ENCODE measurements at places on chromosomes 2 and 18. TPM values are rescaled to one million over a fixed set of nuclear protein-coding genes. Genes with fewer than 3 reads are reported as not detected.

- no peak overlapping the region for H3K27ac ChIP-seq
- H3K4me1 ChIP-seq, result no peaks in the 10 kb centered on the region
- H3K27me3 ChIP-seq, result no peaks in the 10 kb centered on the region
These were observed 899.3 kb downstream of the TRIB2 start for GRCh38 chr2:13616059-13616458.

DNA sequence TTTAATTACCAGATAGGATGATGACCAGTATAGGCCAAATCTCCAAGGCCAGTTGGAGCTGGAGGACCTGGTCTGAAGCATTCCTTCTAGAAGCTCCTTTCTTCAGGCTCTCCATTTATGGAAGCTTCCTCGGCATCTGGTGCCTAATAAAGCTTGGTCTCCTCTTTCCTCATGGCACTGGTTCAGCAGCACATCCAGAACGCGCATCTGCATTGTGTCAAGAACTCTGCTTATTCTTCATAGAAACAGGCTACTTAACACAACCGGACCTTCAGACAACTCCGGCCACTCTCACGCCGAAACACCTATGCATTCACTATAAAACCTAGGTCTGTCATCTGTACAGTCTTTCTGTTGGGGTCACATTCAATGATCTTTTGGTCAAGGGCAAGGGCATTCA is 99.8 kb downstream of the COL6A3 start:
- peak overlapping the region; percentile 90 for H3K27ac ChIP-seq
- no peak for DNase-seq
- no peaks in the 10 kb centered on the region for H3K27me3 ChIP-seq

GRCh38 chr2:192195548-192196418 is 1.1 kb upstream of the TMEFF2 start:
- H3K4me1 ChIP-seq, result peaks cover 13% of the 10 kb centered on the region
- peak; percentile 16 for DNase-seq
- H3K36me3 ChIP-seq, result no peaks in the 10 kb centered on the region
- H3K4me3 ChIP-seq, result peak overlapping the region; percentile 80
- H3K27me3 ChIP-seq, result peaks cover 24% of the 10 kb centered on the region

GRCh38 chr2:102843764-102844443 is 82.1 kb downstream of the TMEM182 start:
- H3K4me3 ChIP-seq, result no peak overlapping the region
- H3K27me3 ChIP-seq, result no peaks in the 10 kb centered on the region
- no peak overlapping the region for H3K27ac ChIP-seq
- peaks cover 4% of the 10 kb centered on the region for H3K4me1 ChIP-seq

- H3K27me3 ChIP-seq, result no peaks in the 10 kb centered on the region
- peaks cover 15% of the 10 kb centered on the region for H3K4me1 ChIP-seq
- DNase-seq, result peak; percentile 14
- peak overlapping the region; percentile 16 for H3K4me3 ChIP-seq
- no peaks in the 10 kb centered on the region for H3K36me3 ChIP-seq
- peak overlapping the region; percentile 90 for H3K27ac ChIP-seq
These were observed 12.3 kb upstream of the CNGA3 start for GRCh38 chr2:98333922-98334321.

- no peaks in the 10 kb centered on the region for H3K4me1 ChIP-seq
- H3K4me3 ChIP-seq, result no peak overlapping the region
- H3K27ac ChIP-seq, result no peak overlapping the region
- DNase-seq, result no peak
- H3K36me3 ChIP-seq, result no peaks in the 10 kb centered on the region
These were observed 40.5 kb downstream of the SPHKAP start for GRCh38 chr2:228140934-228141528.

- no peaks in the 10 kb centered on the region for H3K4me1 ChIP-seq
- H3K36me3 ChIP-seq, result no peaks in the 10 kb centered on the region
- H3K4me3 ChIP-seq, result no peak overlapping the region
These were observed 222.5 kb downstream of the PMAIP1 start for GRCh38 chr18:60122339-60122738.

DNA sequence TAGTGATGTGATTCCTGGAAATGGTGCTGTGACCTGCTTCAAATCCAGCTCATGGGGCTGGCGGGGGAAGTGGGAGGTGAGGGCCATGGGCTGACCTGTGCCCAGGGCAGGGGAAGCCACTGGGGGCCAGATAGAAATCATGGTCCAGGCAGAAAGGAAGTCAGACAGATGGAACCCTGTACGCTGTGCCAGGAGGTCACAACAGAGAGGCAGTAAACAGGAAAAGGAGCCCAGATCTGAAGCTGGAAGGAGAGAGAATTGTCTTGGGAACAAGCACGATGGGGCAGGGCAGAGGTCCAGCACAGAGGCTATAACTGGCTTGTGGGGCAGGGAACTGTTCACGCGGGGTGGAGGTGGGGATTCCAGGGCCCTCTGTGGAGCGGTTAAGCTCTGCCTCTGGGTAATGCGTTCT is 76.0 kb downstream of the RNF144A start:
- no peaks in the 10 kb centered on the region for H3K36me3 ChIP-seq
- no peak overlapping the region for H3K27ac ChIP-seq
- H3K4me1 ChIP-seq, result no peaks in the 10 kb centered on the region
- no peaks in the 10 kb centered on the region for H3K27me3 ChIP-seq

GRCh38 chr18:76572518-76573247 is 77.6 kb upstream of the ZNF516 start:
- DNase-seq, result no peak
- H3K36me3 ChIP-seq, result no peaks in the 10 kb centered on the region
- peaks cover under 1% of the 10 kb centered on the region for H3K27me3 ChIP-seq
- no peak overlapping the region for H3K4me3 ChIP-seq
- H3K27ac ChIP-seq, result no peak overlapping the region
- peaks cover 7% of the 10 kb centered on the region for H3K4me1 ChIP-seq

- no peaks in the 10 kb centered on the region for H3K27me3 ChIP-seq
- DNase-seq, result peak; percentile 43
- peaks cover 12% of the 10 kb centered on the region for H3K4me1 ChIP-seq
- no peaks in the 10 kb centered on the region for H3K36me3 ChIP-seq
These were observed 542 bp upstream of the CNNM3 start for GRCh38 chr2:96815326-96816126.

GRCh38 chr2:140998017-140998416 is 1132.8 kb downstream of the LRP1B start:
- no peaks in the 10 kb centered on the region for H3K4me1 ChIP-seq
- peak; percentile 8 for DNase-seq
- H3K36me3 ChIP-seq, result no peaks in the 10 kb centered on the region
- H3K27me3 ChIP-seq, result no peaks in the 10 kb centered on the region

Gene GRP
- total RNA-seq, result not detected

Gene LRATD1
- total RNA-seq, result 28.3 TPM

Gene TFCP2L1
- 0.05 TPM for total RNA-seq

Gene NGEF
- 0.16 TPM for total RNA-seq

Gene CXCR4
- total RNA-seq, result 2.8 TPM

Gene KLHL29
- 4.8 TPM for total RNA-seq

Gene ANKRD53
- total RNA-seq, result 0.94 TPM

Gene XIRP2
- total RNA-seq, result not detected

Gene ACVR1C
- 0.62 TPM for total RNA-seq
